ENCODE measurements at places on chromosomes 4 and X.

- no peak for DNase-seq
Observed at GRCh38 chrX:9687899-9688298, 77.7 kb downstream of the GPR143 start.

DNA sequence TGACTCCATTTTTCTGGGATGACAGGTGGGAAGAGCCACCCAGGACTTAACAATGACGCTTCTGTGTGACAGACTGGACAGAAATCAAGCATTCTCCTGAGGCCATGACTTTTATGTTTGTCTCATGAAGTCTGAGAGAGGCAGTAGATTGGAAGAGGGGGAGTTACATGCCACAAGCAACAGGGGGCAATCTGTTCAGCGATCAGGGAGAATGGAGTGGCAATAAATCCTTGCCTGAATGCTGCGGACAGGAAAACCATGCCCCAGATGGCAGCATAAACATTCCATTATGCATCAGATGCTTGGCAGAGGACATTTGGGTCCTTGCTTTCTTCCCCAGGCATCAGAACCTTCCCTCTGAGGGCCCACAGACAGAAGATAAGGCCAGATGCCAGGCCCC lies 312.4 kb upstream of the DIPK2B start:
- DNase-seq, result no peak

DNA sequence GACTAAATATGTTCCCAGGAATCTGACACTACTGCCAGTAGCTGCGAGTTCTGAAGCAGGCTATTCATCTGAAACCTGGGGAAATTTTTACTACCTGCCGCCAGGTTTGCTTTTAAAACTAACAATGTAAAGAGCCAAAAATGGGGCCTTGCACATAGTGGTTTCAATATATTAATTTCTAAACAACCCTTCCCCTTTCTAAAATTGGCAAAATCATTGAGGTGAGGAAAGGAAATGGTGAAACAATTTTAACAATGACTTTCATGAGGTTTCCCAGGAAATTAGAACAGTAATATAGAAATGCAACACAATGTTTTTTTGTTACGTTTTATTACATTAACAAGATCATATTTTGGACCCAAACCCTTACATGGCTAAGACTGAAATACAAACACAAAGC lies 21.3 kb downstream of the FANCB start:
- no peak for DNase-seq

DNA sequence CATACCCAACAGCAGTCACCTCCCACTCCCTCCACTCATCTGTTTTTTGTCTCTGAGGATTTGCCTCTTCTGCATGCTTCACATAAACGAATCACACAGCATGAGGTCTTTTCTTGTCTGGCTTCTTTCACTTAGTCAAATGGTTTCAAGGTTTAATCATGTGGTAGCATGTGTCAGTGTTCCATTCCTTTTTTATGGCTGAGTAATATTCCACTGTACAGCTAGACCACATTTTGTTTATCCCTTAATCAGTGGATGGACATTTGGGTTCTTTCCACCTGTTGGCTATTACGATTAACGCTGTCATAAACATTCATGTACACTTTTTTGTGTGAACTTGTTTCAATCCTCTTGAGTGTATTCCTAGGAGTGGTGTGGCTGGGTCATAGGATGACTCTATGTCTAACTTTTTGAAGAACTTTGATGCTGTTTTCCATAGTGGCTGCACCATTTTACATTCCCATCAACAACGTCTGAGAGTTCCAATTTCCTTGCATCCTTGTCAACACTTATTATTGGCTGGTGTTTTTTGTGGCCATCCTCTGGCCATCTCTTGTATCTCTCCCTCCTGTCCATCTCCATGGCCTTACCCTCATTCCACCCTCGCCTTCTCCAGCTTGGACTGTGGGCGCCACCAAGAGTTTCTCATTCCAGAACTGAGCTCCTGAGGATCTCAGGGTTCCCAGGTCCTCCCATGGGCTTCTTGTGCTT lies 12.4 kb upstream of the NSG1 start:
- DNase-seq, result no peak

DNA sequence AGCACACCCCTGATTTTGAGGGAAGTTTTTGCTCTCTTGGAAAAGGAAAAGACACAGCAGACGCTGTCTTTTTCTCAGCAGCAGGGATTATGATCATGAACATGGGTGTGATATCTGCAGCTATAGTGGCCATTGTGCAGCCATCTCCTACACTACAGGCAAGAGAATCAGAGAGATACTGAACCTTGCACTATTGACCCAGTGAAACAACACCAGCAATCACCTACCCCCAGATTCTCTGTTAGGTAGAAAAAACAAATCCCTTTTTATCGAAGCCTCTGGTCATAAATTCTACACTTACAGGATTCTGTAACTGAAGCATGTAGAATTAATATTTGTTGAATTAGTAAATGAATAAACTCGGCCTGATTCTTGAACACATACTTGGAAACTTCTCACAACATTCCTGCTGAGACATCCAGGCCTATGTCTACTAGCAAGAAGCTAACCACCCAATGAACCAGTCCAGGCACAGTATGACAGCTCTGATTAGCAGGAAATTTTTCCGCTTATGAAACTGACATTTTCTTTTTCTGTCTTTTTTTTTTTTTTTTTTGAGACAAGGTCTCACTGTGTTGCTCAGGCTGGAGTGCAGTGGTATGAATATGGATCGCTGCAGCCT lies 5.0 kb upstream of the AFAP1 start:
- no peak for DNase-seq

DNA sequence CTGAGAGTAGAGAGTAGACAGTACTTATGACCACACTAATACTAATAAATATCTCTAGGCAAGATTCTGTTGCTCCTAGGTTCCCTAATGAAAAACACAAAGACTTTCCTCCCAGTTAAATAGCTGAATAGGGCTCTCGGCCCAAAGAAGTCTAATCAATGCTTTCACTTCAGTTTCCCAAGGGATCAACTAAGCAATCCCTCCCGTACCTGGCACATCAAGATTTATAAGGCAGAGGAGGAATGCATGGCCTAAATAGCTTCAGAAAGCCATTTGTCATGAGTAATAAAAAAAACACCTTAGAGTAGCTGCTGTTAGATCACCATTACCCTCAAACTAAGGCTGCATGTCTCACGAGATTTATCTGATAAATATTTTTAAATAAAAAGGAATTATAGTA lies 56.8 kb upstream of the EXOC1L start:
- DNase-seq, result no peak

DNA sequence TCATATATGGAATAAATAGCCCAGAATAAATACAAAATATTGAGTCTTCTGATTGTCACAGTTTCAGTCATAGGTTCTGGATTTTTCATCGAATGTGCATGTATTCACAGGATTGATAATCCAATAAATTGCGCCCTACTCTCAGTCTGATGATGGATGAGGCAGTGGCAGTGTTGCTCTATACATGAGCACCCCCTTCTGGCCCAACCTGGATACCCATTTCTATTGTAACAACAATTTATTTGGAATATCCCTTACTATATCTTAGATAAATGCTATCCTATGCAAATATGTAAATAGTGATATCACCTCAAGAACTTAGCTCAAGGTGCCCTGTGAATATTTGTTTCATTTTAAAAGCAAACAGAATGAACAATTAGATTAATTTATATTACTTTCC lies 733.7 kb upstream of the PABPC4L start:
- no peak for DNase-seq

DNA sequence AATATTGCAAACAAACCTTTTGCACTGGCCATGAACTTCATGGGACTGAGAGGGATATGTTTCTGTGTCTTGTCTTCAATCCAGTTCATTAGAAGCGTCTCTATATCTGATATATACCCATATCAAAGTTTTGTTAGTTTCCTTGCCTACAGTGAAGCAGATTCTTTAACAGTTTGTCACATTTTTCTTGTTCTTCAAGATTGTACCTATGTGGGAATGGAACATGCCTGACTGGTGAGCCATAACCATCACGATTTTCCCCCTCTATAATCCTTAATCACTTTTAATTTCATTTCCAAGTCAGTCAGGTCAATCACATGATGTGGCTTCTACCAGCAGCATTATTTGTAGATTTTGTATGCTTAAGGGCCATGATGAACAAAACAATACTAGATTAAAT lies 197.1 kb upstream of the PDE5A start:
- no peak for DNase-seq

DNA sequence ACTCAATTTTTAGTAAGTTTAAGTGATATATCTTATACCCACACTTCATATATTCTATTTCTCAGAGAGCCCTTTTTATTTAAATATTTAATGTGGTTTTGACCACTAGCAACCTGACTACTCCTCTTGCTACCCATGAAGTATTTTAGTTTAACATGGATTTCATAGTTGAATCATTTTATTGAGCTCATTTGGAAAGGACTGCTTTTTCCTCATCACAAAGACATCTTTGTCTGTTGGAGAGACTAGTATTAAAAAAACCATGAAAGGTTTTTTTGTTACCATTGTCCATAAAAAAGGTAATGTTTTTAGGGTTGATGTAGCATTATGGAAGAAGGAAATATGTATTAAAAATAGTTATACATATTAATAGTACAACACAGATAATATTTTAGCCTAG lies 139.5 kb downstream of the RAPGEF2 start:
- DNase-seq, result no peak

GRCh38 chr4:19038231-19038630 lies 1016.7 kb upstream of the LCORL start:
- no peak for DNase-seq

GRCh38 chr4:108087293-108087967 lies 81.3 kb downstream of the LEF1 start:
- no peak for DNase-seq

- DNase-seq, result no peak
Observed at GRCh38 chr4:89129080-89129640, 17.8 kb downstream of the TIGD2 start.

DNA sequence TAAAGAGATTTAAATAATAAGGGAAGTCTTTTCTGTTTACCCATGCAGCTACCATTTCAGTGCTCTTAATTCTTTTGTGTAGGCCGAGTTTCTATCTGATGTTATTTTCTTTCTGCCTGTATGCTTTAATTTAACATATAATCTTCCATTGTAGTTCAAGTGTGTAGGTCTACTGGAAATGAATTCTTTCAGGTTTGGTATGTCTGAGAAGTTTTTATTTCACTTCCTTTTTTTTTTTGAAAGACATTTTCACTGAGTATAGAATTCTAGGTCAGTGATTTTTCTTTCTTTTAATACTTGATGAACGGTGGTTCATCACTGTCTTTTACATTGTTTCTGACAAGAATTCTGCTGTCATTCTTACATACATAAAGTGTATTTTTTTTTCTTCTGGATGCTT lies 42.1 kb downstream of the VAMP7 start:
- no peak for DNase-seq

- no peak for DNase-seq
Observed at GRCh38 chr4:86160426-86160825, 199.4 kb downstream of the MAPK10 start.

DNA sequence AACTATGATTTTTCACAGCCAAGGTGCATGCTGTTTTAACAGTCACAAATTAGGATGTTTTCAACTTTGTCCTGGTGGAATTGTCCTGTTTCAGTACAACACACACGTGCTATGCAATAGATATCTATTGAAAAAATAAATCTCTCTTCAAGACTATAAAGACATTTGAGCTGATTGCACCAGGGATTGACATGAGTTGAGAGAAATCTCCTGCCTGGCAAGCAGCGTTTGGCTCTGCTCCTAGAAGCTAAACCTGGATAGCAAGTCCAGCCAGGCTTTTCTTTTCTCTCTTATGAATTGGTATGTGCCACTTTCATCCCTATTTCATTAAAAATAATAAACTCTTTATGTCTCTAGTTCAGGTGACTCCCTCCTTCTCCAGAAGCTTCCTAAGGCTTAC lies 16.6 kb upstream of the NPNT start:
- no peak for DNase-seq

DNA sequence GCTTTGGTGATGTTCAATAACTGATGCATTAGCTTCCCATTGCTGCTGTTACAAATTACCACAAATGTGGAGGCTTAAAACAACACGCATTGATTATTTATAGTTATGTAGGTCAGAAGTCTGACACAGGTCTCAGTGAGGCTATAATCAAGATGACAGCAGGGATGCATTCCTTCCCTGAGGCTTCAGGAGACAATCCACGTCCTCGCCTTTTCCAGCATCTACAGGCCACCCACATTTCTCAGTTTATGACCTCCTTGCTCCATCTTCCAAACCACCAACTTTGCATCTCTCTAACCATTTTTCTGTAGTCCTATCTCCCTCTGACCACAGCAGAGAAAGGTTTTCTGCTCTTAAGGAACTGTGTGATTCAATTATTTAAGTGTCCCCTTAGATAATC lies 92.5 kb downstream of the GASK1B start:
- DNase-seq, result no peak

GRCh38 chr4:189656641-189657040 lies 284.0 kb upstream of the FRG1 start:
- DNase-seq, result no peak

DNA sequence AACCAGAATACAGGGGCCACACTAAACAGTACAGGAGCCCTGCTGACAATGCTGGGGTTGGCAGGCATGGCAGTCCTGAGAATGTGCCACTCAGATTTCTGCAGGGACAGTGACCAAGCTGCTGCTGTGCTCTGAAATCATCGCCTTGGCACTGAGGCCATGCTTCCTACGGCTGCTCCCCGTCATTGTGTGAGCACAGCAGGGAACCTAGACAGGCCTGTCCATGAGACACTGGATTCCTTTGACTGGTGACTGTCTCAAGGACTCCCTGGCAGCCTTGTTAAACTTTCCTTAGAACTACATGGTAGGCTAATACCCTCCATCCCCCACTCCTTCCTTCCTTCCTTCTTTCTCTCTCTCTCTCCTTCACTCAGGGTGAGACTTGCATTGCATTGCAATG lies 111.4 kb downstream of the LUZP4 start:
- DNase-seq, result no peak

DNA sequence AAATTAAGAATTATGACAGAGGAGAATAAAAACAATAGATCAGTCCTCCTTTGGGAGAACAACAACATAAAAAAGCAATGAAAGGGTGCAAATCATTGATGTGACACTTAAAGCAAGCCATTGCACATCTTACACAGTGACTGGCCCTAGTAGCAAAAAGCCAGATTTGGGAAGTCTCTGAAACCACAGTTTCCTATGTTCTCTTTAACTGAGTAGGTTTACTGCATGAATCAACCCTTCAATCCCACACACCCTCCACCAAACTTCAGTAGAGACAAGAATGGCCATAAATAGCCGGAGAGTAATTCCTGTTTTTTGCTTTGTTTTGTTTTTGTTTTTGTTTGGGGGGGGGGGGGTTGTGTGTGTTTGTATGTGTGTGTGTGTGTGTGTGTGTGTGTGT lies 180.8 kb downstream of the VEGFC start:
- no peak for DNase-seq

GRCh38 chr4:22391551-22391950 lies 124.3 kb downstream of the ADGRA3 start:
- no peak for DNase-seq
